ENCODE measurements at places on chromosomes 12 and 14. TPM values are rescaled to one million over a fixed set of nuclear protein-coding genes. Genes with fewer than 3 reads are reported as not detected.

OR6C3 gene
- not detected for total RNA-seq

STXBP6 gene
- 18.1 TPM for total RNA-seq

SLCO1B1 gene
- total RNA-seq: not detected

DNA sequence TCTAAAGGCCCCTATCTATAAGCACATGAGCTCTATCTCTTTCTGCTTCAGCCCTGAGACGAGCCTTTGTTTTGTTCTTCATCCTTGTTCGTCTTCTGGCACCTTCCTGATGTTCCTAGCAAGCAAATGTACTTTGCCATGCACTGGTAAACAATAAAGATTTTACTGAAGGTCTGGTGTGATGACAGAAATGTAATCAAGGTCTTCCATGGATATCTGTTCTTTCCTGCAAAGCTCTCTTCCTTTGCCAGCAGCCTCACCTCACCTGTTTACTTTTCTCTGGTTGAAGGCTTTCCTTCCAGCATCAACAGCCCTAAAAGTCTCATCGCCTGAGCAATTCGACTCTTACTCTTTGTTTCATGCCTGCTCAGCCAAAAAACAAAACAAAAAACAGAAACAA lies 330.3 kb downstream of the PCNX1 start:
- DNase-seq: no peak

DNA sequence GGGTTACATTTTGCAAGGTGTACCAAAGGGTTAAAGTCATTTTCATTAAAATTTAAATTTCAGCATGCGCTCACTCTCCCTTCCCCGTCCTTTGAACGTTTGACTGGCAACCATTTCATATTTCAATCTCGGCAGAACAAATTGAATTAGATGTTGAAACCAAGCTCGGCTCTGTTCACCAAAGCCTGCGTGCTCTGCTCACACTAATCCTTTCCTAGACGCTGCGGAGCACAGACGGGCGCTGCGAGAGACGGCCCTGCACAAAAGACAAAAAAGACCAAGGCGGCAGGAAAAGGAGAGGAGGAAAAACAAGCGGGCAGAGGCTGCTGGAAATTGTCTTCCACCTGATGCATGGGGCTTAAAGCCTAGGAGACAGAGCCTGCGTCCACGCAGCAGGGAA lies 149.3 kb downstream of the RBM19 start:
- DNase-seq: no peak

Measured in sciatic nerve (tissue), 2 donors.